Thyroid gland (tissue), 4 donors: ENCODE measurements at places on chromosomes 5 and 9. TPM values are rescaled to one million over a fixed set of nuclear protein-coding genes. Genes with fewer than 3 reads are reported as not detected.

COL5A1 gene
- total RNA-seq: 4.8 TPM

GABRG2 gene
- total RNA-seq: not detected

CDC20B gene
- total RNA-seq: not detected

PCDHB12 gene
- 1.1 TPM for total RNA-seq

ADAMTSL1 gene
- total RNA-seq: 5.3 TPM

SMIM27 gene
- total RNA-seq: 5.1 TPM

SLC35D2 gene
- total RNA-seq: 46.9 TPM

HAPLN1 gene
- not detected for total RNA-seq

TMOD1 gene
- 37.0 TPM for total RNA-seq

CDHR2 gene
- total RNA-seq: not detected

RNF183 gene
- not detected for total RNA-seq

SVEP1 gene
- total RNA-seq: 55.5 TPM

AK3 gene
- 92.1 TPM for total RNA-seq

RASEF gene
- total RNA-seq: 43.9 TPM

TAS2R1 gene
- total RNA-seq: 1.3 TPM

SHOC1 gene
- total RNA-seq: 0.13 TPM

PCDHA1 gene
- not detected for total RNA-seq

FAM221B gene
- not detected for total RNA-seq

MEIKIN gene
- not detected for total RNA-seq

SPATA31D4 gene
- total RNA-seq: not detected

CDH12 gene
- not detected for total RNA-seq

HACD4 gene
- total RNA-seq: 4.3 TPM

BTNL8 gene
- 0.89 TPM for total RNA-seq
